Thyroid gland (tissue), 4 donors: ENCODE measurements at places on chromosomes 13 and 19. TPM values are rescaled to one million over a fixed set of nuclear protein-coding genes. Genes with fewer than 3 reads are reported as not detected.
A peak's percentile ranks its signal among the peaks of the same experiment; 100 is the strongest.

GRCh38 chr19:27935669-27936068, 1277.3 kb downstream of the UQCRFS1 start:
- no peaks in the 10 kb centered on the region for H3K36me3 ChIP-seq
- H3K4me3 ChIP-seq: no peak overlapping the region
- no peaks in the 10 kb centered on the region for H3K4me1 ChIP-seq
- no peak for DNase-seq
- H3K27ac ChIP-seq: no peak overlapping the region

DNA sequence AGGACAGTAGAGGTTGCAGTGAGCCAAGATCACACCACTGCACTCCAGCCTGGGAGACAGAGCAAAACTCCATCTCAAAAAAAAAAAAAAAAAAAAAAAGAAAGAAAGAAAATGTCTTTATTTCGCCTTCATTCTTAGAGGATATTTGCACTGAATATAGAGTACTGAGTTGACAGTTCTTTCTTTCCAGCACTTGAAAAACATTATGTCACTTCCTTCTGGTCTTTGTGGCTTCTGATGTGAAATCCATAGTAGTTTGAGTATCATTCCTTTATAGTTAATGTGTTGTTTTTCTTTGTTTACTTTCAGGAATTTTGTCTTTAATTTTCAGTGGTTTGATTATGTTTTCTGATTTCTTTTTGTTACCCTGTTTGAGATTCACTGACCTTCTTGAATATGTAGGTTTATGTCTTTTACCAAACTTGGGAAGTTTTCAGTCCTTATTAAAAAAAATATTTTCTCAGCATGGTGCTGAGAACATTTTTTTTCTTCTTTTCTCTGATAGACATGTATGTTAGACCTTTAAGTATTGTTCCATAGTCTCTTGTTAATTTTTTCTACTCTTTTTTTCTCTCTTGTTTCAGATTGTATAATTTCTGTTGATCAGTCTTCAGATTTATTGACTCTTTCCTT, 50.1 kb downstream of the PCCA start:
- H3K36me3 ChIP-seq: no peaks in the 10 kb centered on the region
- no peaks in the 10 kb centered on the region for H3K27me3 ChIP-seq
- no peaks in the 10 kb centered on the region for H3K4me1 ChIP-seq
- H3K4me3 ChIP-seq: no peak overlapping the region

DNA sequence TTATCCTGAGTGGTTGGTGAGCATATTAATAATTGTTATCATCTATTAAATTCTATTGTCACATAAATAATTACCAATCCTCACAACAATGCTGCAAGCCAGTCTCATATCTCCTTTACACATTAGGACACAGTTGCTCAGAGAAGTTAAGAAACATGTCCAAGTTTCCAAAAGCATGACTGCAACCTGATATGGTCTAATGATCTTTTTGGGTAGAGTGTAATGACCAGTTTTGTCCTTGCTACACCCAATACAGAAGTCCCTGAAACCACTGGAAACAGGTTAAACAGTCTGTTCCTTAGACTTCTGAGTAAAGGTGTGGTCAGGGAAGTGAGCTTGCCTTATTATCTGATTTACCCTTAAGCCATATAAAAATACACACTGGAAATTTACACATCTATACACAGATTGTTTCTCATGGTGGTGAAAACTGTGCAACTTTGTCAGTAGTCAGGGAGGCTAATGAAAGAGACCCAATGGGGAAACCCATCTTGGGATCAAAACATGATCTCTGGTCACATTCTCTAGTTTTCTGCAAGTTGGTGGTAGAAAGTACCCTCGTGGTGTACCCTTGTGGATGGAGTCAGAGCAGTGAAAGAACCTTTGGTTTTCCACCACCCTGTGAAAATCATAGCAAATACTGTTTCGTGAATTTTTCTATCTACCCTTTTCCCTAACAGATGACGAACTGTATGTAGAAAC, 146.0 kb upstream of the KLF12 start:
- H3K27me3 ChIP-seq: no peaks in the 10 kb centered on the region
- no peaks in the 10 kb centered on the region for H3K4me1 ChIP-seq
- H3K36me3 ChIP-seq: no peaks in the 10 kb centered on the region
- no peak for DNase-seq

- no peak for DNase-seq
- H3K4me1 ChIP-seq: no peaks in the 10 kb centered on the region
- no peak overlapping the region for H3K4me3 ChIP-seq
- no peaks in the 10 kb centered on the region for H3K36me3 ChIP-seq
Observed at GRCh38 chr13:23292586-23292985, 111.8 kb downstream of the SGCG start.

- no peak overlapping the region for H3K4me3 ChIP-seq
- DNase-seq: no peak
- no peaks in the 10 kb centered on the region for H3K36me3 ChIP-seq
- no peaks in the 10 kb centered on the region for H3K4me1 ChIP-seq
- H3K27me3 ChIP-seq: no peaks in the 10 kb centered on the region
Observed at GRCh38 chr13:95457294-95457693, 95.2 kb upstream of the CLDN10 start.

CEACAM8 gene
- total RNA-seq: not detected

DNA sequence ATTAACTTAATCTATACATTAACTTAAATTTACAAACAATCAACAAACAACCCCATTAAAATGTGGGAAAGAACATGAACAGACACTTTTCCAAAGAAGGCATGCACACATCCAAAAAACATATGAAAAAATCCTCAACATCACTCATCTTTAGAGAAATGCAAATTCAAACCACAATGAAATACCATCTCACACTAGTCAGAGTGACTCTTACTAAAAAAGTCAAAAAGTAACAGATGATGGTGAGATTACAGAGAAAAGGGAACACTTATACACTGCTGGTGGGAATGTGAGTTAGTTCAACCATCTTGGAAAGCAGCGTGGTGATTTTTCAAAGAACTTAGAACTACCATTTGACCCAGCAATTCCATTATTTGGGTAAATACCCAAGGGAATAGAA, 759.2 kb upstream of the SLITRK1 start:
- H3K36me3 ChIP-seq: no peaks in the 10 kb centered on the region
- no peaks in the 10 kb centered on the region for H3K27me3 ChIP-seq
- no peak overlapping the region for H3K27ac ChIP-seq
- no peak for DNase-seq
- no peak overlapping the region for H3K4me3 ChIP-seq

GDF15 gene
- total RNA-seq: not detected

DNA sequence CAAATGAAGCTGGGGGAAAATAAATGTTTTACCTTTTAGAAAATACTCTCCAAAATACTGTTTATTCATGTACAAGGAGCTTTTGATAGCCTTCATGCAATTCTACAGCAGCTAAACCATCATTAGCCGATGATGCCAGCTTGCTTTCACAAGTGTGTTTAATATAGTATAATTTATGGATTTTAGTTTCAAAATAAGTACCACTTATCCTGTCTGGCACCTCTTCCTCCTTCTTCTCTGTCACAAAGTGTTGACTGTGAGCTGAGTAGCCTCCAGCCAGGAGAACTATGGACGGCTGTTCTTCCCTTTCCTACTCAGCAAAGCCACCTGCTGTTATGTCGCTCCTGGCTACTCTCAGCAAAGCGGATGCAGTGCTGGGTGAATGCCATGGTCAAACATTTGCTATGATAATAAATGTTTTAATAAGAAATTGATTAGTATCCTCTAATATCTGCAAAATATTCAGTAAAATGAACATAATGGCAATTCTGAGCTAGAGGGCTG, 238.2 kb downstream of the LIG4 start:
- no peak for DNase-seq
- H3K4me1 ChIP-seq: no peaks in the 10 kb centered on the region
- no peaks in the 10 kb centered on the region for H3K27me3 ChIP-seq
- no peak overlapping the region for H3K4me3 ChIP-seq
- no peak overlapping the region for H3K27ac ChIP-seq

ZNF878 gene
- 0.67 TPM for total RNA-seq

EHD2 gene
- total RNA-seq: 48.0 TPM

DNA sequence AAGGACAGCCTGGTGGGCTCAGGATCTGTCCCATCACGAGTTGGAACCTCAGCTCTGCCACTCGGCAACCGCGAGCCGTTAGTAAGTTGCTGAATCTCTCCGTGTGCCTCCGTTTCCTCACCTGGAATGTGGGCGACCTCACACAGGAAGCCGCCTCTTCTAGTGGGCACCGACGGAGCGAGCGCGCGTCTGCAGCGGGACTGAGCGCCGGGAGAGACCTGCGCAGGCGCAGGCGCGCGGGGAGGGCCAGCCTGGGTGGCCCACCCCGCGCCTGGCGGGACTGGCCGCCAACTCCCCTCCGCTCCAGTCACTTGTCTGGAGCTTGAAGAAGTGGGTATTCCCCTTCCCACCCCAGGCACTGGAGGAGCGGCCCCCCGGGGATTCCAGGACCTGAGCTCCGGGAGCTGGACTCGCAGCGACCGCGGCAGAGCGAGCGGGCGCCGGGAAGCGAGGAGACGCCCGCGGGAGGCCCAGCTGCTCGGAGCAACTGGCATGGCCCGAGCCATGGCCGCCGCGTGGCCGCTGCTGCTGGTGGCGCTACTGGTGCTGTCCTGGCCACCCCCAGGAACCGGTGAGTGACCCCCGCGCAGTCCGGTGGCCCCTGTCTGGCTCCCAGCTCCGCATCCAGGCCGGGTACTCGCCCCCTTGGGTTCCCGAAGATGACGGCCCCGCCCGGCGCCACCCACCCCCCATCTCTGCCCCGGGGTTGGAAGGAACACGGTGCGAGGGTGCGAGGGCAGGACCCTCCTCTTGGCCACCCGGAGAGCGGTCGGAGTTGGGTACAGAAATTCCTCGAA, at the start of gene PVR:
Gene PVR (plus strand): TSS at position 306 of the 797 bp plus-strand sequence. CDS start 187 bp downstream, at position 493.
- peak; percentile 82 for DNase-seq
- peaks cover 29% of the 10 kb centered on the region for H3K4me1 ChIP-seq
- H3K4me3 ChIP-seq: peak within 1 kb of the TSS; percentile 63
- H3K36me3 ChIP-seq: no peaks in the 10 kb centered on the region

- peak overlapping the region; percentile 99 for H3K27ac ChIP-seq
- H3K36me3 ChIP-seq: peaks cover 12% of the 10 kb centered on the region
- no peak overlapping the region for H3K4me3 ChIP-seq
- no peak for DNase-seq
- peaks cover 23% of the 10 kb centered on the region for H3K4me1 ChIP-seq
Observed at GRCh38 chr13:44434766-44435141, 61.1 kb downstream of the SERP2 start.

DNA sequence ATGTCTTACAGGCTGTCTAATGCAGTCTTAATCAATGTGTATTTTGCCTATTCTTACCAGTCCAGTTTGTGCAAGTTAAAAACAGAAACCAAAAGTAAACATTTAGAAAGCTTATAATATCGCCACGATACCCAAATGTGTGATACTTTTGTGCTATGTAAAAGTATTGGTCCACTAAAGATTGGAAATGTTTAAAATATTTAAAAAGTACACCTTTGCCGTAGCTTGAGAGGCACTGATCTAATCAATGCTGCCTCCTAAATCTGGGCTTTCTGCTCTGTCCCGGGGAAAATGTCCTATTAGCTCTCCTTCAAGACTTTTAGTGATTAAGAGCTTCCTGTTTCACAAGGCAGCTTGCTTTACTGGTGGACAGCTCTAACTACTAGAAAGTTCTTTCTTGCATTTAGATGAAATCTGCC, 64.7 kb downstream of the DNAJC15 start:
- H3K27ac ChIP-seq: peak overlapping the region; percentile 57
- DNase-seq: no peak
- H3K36me3 ChIP-seq: no peaks in the 10 kb centered on the region
- no peaks in the 10 kb centered on the region for H3K4me1 ChIP-seq
- H3K27me3 ChIP-seq: no peaks in the 10 kb centered on the region

F2RL3 gene
- 9.9 TPM for total RNA-seq

- H3K4me1 ChIP-seq: peaks cover 5% of the 10 kb centered on the region
- no peak for DNase-seq
- no peak overlapping the region for H3K4me3 ChIP-seq
- no peaks in the 10 kb centered on the region for H3K36me3 ChIP-seq
- no peaks in the 10 kb centered on the region for H3K27me3 ChIP-seq
Observed at GRCh38 chr13:54536112-54536511, 1507.5 kb downstream of the OLFM4 start.

MTMR6 gene
- total RNA-seq: 31.2 TPM

SPRED3 gene
- total RNA-seq: 0.81 TPM

GRCh38 chr13:95129004-95129403, 172.2 kb downstream of the ABCC4 start:
- DNase-seq: no peak
- no peaks in the 10 kb centered on the region for H3K4me1 ChIP-seq
- H3K36me3 ChIP-seq: no peaks in the 10 kb centered on the region
- H3K4me3 ChIP-seq: no peak overlapping the region
- H3K27me3 ChIP-seq: no peaks in the 10 kb centered on the region
- H3K27ac ChIP-seq: no peak overlapping the region

- no peaks in the 10 kb centered on the region for H3K36me3 ChIP-seq
- no peak for DNase-seq
- H3K4me1 ChIP-seq: peaks cover 66% of the 10 kb centered on the region
- H3K27me3 ChIP-seq: no peaks in the 10 kb centered on the region
Observed at GRCh38 chr13:50408068-50408467, 392.8 kb downstream of the KCNRG start.

DNA sequence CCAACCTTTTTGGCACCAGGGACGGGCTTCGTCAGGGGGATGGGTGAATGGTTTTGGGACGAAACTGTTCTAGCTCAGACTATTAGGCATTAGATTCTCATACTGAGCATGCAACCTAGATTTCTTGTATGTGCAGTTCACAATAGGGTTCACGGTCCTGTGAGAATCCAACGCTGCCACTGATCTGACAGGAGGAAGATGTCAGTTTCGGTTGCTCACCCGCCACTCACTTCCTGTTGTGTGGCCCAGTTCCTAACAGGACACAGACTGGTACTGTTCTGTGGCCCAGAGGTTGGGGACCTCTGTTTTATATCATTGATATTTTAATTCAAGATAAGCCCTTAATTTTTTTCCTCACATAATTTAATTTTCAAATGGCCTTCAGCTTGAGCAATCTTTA, 26.7 kb upstream of the TDRD3 start:
- no peak overlapping the region for H3K27ac ChIP-seq
- H3K36me3 ChIP-seq: no peaks in the 10 kb centered on the region
- no peaks in the 10 kb centered on the region for H3K27me3 ChIP-seq
- H3K4me3 ChIP-seq: no peak overlapping the region

CCDC70 gene
- total RNA-seq: not detected

- H3K27me3 ChIP-seq: no peaks in the 10 kb centered on the region
- no peaks in the 10 kb centered on the region for H3K4me1 ChIP-seq
- H3K36me3 ChIP-seq: no peaks in the 10 kb centered on the region
- DNase-seq: no peak
Observed at GRCh38 chr13:40116008-40116407, 460.5 kb downstream of the COG6 start.
